ENCODE measurements at places on chromosomes 5 and 9.

DNA sequence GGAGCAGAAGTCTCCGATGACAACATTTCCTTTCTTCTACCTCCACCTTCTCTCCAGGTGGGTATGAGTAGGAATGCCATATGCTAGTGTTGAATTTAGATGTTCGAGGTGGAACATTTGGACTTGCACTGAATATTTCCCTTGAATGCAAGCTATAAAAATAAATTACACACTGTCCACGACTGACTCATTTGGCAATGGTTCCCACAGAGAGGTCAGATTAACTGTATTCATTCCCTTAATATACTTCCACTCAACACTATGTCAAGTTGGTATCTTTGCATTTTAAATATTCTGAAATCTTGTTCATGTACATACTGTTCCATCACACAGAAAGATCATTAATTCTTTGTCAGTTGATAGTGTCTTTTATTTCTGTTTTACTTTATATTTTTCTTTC is 222.6 kb upstream of the PIK3R1 start:
- DNase-seq = no peak

DNA sequence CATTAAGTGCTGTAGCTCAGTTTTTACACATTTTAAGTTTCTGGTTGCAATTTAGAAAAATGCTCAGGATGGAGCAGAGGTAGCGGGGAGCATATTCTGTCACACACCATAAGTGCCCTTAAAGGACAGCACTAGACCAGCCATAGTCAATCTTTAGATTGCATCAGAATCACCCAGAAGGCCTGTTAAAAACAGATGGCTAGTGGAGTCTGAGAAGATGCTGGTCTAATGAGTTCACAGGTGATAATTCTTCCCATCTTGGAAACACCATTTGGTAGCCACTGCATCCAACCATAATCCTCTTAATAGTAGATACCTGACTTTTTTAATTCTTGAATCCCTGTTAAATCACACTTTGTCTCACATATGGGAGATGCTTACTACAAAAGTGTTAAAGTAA is 113.2 kb downstream of the CDH18 start:
- DNase-seq = no peak

- no peak for DNase-seq
Measured at GRCh38 chr5:125579182-125579581, 832.7 kb upstream of the ZNF608 start.

DNA sequence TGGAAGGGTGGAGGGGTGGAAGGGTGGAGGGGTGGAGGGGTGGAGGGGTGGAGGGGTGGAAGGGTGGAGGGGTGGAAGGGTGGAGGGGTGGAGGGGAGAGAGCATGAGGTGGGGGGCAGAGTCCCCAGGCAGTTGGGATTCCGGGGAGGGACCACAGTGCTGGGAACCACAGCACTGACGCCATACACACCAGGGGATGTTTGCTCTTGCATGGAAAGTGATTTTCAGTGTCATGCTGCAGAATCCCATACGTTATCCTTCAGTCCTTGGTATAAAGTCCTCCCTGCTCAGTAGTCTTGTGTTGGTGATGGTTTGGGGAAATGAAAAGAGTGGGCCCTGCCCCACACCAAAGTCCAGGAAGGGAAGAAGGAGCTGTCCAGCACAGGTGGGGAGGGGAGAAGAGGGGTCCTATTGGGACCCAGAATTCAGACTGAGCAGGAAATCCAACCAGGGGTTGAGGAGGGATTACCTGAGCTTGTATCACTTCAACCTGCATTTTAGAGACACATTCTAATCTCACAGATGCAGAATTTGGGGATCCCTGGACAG is 5.5 kb upstream of the FIBCD1 start:
- no peak for DNase-seq

DNA sequence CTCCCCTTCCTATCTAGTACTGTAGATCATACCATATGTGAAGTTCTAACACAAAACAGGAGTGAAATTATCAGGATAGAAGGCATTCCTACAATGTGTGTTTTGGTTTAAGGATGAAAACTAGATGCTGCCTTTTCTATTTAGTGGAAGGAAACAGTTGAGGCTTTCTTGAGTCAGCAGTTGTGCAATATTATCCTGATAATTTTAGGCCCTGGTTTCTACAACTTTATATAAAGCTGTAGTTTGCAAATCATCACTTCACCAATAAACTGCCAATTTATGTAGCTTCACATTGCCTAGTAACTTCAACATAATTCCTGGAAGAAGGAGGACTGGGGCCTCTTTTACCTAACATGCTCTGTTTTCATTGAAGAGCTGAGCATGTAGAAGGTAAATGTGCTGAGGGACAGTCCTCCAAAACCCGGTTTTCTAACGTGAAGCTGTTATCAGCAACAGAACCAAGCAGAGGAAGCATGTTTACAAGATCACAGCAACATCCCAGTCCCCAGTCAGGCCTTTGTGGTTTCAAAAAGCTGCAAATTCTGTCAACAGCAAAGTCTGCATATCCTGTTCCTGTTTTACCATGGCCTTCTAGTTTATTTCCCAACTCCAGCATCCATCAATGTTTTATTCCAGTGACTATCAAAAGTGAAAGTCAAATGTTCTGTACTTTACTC is 513.4 kb upstream of the MEF2C start:
- DNase-seq = no peak

- DNase-seq = no peak
Measured at GRCh38 chr9:76341616-76342015, 52.6 kb downstream of the RFK start.

DNA sequence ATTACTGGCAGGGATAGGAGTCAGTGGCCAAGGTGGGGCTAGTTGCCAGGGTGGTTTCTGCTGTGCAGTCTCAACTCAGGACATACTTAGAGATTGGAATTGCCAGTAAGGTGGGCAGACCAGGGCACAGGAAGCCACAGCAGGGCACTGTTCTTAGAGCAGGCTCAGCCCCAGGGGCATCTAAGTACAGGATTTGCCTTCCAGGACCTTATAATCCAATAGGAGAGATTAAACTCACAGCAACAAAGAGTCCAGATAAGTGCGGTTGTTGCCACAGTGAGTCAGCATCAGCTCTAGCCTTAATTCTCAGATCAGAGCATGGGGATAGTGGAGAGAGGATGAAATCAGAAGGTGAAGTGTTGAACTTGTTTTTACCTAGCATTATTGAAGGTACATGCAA is 265.8 kb upstream of the TRPC7 start:
- DNase-seq = no peak

DNA sequence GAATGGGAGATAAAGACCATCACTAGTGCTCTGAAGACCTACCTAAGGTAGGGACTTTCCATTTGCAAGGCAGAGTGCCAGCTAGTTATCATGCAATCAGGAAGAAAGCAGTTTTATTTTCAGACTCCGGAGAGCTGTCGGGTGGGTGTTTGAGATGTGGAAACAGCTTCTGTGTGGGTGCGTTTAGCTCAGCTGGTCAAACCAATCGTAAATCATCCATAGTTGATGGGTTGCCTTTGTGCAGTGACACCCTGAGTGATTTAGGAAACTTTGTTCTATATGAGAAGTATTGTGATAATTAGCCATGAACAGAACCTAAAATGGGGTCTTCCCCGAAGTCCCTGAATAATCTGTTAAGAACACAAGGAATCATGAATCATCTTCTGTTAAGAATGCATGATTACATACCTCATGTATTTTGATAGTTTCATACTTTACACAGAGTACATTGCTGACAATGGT is 284.3 kb downstream of the ARHGAP26 start:
- DNase-seq = no peak

- no peak for DNase-seq
Measured at GRCh38 chr9:99907208-99907532, 716 bp downstream of the STX17 start.

GRCh38 chr5:34483442-34484033 is 172.6 kb upstream of the RAI14 start:
- DNase-seq = no peak

GRCh38 chr9:120579139-120580050 is 572 bp downstream of the CDK5RAP2 start:
- DNase-seq = no peak

GRCh38 chr5:97676608-97677007 is 493.6 kb upstream of the RIOK2 start:
- no peak for DNase-seq

DNA sequence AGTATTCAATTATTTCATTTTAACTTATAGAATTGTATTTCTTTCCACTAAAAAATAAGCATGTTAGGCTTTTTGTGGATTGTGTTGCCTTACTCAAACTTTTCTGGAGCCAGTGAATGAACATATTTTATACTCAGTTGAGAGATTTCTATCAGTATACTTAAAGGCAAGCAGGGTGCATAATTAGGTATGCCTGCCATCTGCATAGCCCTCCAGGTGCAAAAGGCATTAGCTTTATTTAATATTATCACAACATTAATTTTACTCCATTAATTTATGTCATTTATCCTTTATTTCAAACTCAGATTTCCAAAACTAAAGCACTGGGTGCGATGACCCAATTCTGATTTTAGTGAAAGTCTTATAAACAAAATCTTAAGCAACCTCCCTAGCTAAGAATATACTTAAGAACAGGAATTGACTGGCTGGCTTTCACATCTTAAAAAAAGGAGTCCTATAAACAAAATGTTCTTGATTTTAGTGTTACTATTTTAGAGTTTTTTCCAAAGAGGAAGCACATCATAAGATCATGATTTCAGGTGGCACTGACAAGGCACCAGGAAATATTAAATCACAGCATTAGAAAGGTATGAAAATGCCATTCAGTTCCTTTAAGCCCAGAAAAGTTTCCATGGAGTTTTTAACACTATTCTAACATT is 178.4 kb downstream of the MPDZ start:
- no peak for DNase-seq

- no peak for DNase-seq
Measured at GRCh38 chr5:168104811-168105481, 186.5 kb upstream of the WWC1 start.

GRCh38 chr5:132807163-132807838 is 5.8 kb upstream of the SOWAHA start:
- no peak for DNase-seq

GRCh38 chr9:30913331-30913730 is 1471.1 kb upstream of the ACO1 start:
- no peak for DNase-seq

- no peak for DNase-seq
Measured at GRCh38 chr5:124895236-124895635, 148.8 kb upstream of the ZNF608 start.

- no peak for DNase-seq
Measured at GRCh38 chr5:197892-198489, 6.7 kb downstream of the LRRC14B start.

GRCh38 chr9:98775831-98776441 is 20.4 kb downstream of the ANKS6 start:
- peak; percentile 64 for DNase-seq

DNA sequence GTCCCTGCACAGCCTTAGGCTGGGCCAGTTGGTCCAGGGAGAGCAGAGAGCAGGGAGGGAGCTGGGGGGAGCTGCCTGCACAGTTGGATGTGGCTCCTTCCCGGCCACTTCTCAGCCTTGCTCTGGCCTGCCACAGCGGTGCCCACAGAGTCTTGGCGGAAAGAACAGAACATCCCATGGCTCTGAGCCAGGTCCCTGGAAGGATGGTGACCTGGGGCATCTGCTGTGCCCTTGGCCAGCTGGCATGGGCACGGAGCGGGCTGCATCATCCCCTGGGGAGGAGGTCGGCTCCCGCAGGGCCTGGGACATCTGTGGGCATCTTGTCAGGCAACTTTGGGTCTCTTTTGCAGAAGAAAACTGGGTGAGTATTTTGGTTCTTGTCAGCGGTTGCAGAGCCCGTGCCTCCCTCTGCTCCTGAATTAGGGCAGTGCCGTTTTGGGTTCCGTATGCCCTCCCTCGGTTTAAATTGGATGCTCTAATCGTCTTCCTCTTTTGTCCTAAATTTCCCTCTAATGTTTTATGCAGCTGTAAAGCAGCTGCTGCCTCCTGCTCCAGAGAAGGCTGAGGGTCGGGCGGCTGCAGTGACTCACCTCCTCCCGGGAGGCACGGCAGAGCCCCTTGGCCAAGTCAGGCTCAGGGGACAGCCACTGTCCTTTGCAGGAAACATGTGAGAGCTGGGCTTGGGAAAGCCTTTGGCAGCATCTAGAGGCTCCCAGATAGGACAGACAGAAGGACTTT is 10.5 kb upstream of the NACC2 start:
- DNase-seq = no peak

DNA sequence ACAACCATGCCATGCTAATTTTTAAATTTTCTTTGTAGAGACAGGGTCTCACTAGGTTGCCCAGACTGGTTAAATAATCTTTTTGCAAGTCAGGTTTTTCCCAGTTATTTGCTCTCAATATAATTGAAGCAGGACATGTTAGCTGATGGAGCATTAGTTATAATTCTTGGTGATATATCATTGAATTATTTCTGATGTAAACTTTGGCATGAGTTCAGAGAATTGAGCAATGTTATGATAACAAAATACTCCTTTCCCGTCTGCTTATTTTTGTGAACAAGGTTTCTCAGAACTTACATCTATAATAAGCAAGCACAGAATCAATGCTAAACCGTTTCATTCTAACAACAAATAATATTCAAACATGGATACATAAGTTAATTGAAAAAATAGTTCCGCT is 37.8 kb downstream of the BHMT start:
- DNase-seq = no peak

- DNase-seq = no peak
Measured at GRCh38 chr5:58188262-58188651, 271.6 kb downstream of the PLK2 start.

DNA sequence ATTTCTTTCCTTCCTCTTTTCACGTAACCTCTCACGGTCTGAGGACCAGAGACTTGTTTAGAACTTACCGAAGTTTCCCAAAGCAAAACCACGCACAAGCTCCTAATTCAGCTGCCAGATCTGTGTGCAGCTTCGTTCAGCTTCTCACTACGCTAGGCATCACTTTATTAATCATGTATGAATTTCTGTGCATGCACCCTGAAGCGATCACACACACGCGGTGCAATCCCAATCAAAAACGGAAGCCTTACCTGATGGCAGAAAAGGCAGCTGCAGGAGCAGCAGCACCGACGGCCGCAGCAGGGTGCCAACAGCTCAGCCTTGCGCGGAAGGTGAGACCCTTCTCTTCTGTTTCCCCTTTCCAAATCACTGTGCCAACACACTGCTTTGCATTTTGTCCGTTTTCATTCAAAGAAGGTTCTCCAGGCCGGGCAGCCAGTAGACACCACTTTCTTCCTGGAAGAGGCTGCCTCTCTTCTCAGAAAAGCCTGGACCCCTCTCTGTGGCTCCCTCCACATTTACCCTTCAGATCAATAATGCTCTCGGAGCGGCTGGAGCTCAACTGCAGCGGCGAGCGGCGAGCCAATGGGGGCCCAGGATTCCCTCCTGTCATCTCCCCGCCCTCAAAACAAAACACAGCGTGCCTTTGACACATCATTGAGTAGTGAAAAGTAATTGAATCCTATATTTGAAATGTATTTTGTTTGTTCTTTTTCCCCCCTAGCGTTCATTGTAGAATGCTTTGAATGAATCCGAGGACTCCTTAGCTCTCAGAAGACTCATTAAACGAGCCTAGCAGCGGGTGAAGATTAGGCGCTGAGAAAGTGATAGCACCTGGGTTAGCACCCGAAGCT is at the start of gene CDH12:
Gene CDH12, minus strand, starts transcription at position 538 of the 854 bp plus-strand sequence.
- DNase-seq = no peak

DNA sequence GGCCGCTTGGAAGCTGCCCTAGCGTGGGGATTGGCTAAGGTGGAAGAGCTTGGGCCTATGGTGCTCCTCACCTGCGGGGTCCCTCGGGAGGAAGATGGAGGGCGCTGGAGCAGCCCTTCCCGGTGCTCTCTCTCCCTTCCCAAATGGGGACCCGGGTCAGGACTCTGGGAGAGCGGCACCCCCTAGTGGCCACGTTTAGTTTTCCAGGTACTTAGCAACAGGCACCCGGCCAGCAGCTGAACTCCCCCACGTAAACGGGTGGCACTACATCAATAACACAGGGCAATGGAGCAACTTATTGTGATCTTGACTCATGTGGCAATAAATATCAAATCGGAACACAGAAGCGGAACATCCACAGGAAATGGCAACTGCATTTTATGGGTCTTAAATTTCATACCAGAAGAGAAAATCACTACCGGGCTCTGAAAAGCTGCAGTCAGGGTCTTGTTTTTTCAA is 316.6 kb downstream of the AGTPBP1 start:
- DNase-seq = peak; percentile 59
